ENCODE measurements at places on chromosomes 7 and 10. TPM values are rescaled to one million over a fixed set of nuclear protein-coding genes. Genes with fewer than 3 reads are reported as not detected.

The FAM221A gene
- total RNA-seq: 3.9 TPM

The MALRD1 gene
- total RNA-seq: not detected

The FLNC gene
- 0.16 TPM for total RNA-seq

DNA sequence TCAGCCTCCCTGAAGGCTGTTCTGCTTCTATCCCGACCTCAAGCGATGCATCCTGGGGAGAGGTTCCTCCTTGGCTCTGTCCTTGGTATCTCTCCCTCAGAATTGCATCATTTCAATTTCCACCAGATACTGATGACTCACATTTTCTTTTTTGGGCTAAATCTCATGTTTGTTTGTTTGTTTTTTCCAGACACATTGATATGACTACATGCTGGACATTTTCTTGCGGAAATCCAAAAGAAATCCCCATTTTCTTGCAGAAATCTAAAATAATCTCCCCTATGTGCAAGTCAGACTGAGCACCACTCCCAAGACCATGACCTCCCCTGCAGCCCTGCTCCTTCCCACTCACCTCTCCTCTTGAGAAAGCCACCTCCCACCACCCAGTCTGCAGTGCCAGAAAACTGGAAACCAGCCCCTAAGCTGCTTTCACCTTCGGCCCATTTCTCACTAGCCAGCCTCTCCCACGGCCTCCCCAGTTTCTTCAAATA, 260.2 kb upstream of the PRKCQ start:
- DNase-seq: no peak

DNA sequence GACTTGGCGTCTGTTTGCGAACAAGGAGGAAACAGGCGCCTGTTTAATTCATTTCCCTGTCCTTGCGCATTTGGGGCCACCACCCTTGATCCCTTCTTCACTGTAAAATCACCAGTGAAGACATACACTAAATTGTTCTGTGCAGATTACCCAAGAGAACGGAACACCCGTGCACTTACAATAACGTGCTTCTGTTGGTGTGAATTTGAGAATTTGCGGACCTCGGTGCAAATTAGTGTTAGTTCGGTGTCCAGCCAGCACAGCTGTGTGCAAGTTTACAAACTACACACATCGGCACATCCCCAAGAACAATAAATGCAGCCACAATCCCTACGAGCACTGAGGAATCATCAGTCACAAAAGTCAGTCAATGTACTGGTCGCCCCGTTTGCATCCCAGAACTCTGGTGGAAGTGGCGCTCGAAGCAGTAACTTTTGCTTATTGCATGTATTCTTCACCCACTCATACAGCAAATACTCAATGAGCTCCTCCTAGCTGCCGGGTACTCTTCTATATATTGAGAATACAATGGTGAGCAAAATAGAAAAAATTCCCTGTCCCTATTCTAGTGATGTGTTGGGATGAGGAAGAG, 786 bp upstream of the CNOT4 start:
- DNase-seq: no peak

DNA sequence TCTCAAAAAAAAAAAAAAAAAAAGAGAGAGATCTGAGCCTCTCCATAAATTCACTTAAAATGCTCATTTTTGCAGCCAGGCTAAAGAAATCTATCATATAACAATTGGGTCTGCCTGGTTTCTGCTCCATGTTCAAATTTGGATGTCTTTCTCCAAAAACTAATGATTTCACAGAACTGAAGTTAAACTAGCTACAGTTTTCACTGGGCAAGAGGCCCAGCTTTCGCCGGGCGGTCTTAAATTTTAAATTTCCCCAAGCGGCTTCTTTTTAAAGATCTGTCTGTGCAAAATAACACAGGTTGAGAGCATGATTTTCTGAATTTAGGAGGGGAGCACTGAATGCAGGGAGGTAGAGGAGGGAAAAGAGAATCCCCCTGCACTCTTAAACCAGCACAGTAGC, 603.4 kb downstream of the KCNMA1 start:
- no peak for DNase-seq

- DNase-seq: no peak
Observed at GRCh38 chr7:94594882-94595281, 61.1 kb downstream of the SGCE start.

DNA sequence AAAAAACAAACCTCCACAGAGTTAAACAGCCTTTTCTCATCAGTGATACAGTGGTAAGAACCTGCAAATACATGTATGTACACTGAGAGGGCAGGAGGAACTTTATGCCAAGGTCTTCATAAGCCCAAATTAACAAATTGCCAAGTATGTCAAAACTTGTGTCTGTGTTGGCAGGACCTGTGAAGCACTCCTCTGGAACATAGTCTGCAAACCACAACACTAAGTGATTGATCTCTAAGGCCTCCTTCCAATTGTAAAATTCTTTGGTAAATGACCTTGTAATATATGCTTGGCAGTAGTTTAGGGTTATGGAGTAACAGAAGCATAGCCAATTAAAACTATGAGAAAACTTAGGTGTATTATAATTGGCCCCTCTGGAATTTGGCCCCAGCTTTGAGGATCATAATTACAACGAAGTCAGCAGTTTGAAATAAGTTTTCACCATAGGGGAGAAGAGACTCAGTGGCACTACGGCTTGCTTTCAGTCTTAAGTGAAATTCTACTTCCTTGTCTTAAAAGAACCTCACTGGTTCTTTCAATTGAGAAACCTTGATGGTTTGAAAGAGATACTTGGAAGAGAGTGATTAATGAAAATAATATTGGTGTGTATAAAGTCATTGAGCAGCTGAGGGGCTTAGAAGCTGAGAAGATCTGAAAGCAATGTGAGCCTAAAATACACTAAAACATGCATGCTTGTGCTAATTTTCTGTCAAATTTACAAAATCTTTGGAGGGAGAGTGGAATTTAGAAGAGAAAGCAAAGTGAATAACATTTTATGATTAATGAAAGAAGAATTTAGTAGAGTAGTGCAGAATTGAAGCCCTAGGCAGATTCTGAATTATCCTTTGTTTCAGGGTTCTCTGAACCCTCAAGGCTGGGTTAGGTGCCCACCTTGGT, 57.6 kb downstream of the CNNM2 start:
- no peak for DNase-seq

DNA sequence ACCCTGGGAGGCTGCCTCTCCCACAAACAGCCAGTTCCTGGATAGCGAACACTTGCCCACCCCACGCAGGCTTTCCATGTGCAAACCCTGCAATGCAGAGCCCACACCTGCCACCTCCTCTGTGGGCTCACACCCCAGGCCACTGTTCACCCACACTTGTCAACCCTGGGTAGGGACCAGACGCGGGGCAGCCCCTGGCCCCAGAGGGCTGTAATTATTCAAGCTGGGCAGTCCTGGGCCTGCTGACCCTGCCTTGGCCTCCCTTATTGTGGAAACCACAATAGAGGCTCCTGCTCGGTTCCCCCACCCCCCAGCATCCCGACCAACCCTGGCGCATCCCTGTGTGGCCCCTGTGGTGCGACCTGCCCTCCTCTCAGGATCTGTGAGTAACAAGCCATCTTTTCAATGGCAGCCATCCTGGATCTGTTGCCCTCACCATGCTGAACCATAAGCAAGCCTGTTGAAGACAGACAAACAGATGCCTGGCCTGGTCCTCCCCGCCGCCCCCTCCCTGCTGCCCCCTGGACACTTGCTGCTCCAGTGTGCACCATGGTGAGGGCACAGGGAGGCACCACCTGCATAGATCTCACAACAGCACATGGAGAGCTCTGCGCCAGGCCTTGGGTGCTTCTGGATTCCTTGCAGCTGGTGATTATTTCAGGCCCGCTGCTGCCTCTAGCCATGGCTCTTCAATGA, 15.8 kb upstream of the UBE3C start:
- no peak for DNase-seq

DNA sequence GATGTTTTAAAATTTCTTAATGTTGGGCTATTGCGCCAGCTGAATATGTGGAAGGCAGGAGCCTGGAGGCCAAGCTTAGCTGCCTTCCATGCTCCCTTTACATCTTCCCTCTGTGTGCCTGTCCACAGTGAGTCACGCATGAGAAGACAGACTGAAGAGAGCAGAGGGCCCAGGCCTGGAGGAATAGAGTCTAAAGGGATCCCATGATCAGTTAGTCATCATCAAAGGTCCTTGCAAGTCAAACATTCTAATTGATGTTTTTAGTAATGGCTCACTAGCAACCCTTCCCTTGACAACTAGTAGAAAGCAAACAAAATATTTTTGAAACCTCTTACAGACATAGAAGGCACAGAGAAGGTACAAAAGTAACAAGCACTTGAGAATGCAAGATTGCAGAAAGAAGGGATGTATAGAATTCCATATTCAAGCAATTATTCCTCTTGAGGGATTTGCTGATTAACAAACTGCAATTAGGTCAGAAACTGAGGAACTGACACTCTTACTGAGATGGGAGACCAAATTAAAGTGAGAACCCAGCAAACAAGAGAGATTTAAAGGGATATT, 30.7 kb upstream of the APBB1IP start:
- no peak for DNase-seq

GRCh38 chr10:76352300-76352699, 920.9 kb downstream of the LRMDA start:
- DNase-seq: no peak

DNA sequence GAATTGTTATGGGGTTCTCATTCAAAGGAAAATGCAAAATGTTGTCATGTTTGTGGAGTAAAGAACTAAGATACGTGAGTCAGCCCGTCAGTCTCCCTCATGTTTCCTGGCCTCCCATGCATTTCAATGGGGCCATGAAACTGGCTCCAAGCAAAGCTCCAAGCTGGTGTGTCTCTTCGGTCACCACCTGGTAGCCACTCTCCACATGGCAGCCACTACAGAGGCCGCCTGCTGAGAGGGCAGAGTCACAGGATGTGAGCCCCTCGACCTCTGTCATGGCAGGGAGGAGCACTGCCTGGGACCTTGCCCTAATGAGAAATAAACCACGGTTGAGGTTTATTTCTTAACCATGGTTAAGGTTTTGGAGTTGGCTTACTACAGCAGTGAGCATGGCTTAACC, 62.6 kb downstream of the AOC1 start:
- no peak for DNase-seq

All from activated T-cell treated with anti-CD3 and anti-CD28 coated beads, Interleukin-2, amount 50 U/mL, for 4 hours (primary cell).